ENCODE measurements at places on chromosomes 2 and 18. TPM values are rescaled to one million over a fixed set of nuclear protein-coding genes. Genes with fewer than 3 reads are reported as not detected.
A peak's percentile ranks its signal among the peaks of the same experiment; 100 is the strongest.

ACSL3 gene
- 253 TPM for total RNA-seq

ASPRV1 gene
- total RNA-seq: 2.1 TPM

ALK gene
- total RNA-seq: 4.3 TPM

ZNF24 gene
- 36.0 TPM for total RNA-seq

ZNF396 gene
- total RNA-seq: 3.2 TPM

RTKN gene
- 29.7 TPM for total RNA-seq

CIB4 gene
- not detected for total RNA-seq

TM4SF20 gene
- 1.3 TPM for total RNA-seq

TCF7L1 gene
- 3.2 TPM for total RNA-seq

CEP192 gene
- total RNA-seq: 19.2 TPM

DNA sequence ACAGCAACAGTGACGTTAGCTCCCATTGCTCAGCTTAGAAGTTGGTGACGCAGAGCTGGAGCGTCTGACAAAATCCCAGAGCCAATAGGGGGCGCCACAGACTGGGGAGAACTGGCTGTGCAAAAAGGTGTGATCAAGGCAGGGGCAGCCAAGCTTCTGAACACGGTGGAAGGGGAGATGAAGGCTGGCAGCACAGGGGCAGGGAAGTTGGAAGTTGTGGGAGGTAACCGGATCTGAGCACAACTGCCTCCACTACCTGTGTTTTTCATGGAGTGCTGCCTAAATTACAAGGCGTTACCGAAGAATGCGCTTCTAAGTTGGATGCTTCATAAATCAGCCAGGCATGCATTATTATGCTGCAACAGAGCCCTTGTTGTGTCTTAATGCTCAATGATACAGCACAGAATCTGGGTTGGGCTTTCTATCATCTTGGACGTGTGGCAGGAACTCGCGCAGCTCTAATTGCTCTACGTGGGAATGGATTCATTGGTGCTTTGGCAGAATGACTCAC lies 370.0 kb downstream of the SLC4A3 start:
- peak; percentile 84 for ATAC-seq

GRCh38 chr2:158805936-158806335 lies 10.8 kb downstream of the DAPL1 start:
- ATAC-seq: no peak

GRCh38 chr2:9385841-9386240 lies 37.5 kb downstream of the ITGB1BP1 start:
- ATAC-seq: no peak

DNA sequence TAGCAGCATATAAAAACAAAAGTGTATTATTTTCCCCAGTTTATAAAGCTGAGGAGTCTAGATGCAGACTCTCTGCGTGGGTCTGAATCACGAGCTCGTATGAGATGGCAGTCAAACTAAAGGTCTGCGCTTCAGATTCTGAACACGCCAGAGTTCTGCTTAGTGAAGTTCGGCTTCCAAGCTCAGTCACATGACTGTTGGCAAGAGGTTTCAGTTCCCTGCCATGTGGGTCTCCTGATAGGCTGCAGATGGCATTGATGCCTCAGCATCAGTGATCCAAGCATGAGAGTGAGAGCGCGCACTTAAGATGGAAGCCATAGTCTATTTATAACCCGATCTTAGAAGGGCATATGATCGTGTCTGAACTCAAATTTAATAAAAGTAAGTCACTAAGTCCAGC lies 242.8 kb upstream of the DOK6 start:
- no peak for ATAC-seq

DNA sequence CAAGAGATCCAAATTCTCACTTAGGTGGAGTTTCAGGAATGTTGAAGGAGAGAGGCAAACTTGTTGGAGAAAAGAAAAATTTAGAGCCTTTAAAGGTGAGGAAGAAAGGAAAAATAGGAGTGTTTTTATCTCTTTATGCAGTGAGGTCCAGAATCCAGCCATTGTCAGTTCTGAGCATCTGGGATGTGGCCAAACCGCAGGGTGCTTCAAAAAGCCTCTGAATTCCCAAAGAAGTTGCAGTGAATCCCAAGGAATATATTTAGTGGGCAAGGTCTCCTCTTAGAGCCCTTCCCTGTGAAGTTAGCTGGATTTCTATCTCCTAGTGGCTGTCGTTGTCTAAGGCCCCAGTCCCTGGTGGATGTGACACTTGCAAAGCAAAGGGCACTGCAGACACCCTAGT lies 51.2 kb downstream of the MTCL1 start:
- no peak for ATAC-seq

DNA sequence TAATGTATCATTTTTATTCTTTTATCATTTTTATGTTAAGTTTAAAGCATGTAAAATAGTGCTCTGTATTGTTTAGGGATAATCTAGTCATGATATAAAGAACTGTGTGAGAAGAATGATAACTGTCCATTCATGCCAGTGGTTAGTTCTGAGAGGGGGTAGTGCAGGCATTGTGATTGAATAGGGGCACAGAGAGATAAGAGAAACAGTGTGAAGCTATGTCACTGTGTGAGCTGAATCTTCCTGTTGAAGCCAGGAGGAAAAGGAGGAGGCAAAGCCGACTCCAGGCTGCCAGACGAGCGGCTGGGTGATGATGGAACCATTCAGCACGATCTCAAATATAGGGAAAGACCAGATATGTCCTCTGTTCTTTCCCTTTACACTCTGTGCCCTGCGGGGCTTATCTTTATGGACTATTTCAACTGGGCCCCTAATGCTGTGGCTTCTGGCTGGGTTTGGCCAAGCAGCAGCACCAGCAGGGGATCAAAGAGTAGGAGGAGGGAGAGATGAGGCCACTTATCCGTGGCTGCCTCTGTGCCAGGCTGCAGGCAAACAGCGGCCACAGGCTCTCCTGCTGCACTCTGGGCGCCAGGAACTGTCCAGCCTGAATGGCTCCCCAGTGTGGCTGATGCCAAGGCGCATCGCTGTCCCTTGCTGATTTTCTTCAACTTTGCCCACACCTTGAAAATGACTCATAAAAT lies 128.0 kb downstream of the SPP2 start:
- no peak for ATAC-seq

DNA sequence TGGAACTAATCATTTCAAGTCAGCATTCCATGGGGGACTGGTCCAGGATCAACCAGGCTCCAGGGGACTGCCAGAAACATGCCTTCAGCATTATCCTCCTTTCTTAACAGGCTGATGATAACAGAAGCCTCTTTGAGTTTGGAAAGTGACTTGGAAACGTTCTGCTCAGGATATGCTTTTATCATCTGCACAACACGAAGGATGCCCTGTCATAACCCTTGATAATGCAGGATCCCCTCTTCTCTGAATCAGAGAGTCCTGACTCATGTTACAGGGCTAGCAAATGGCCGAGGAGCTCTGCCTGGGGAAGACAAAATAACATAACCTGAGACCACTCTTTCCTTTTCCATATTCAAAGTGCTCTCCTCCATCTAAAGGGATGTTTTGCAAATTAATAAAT lies 6.7 kb downstream of the SCYGR3 start:
- ATAC-seq: no peak

DNA sequence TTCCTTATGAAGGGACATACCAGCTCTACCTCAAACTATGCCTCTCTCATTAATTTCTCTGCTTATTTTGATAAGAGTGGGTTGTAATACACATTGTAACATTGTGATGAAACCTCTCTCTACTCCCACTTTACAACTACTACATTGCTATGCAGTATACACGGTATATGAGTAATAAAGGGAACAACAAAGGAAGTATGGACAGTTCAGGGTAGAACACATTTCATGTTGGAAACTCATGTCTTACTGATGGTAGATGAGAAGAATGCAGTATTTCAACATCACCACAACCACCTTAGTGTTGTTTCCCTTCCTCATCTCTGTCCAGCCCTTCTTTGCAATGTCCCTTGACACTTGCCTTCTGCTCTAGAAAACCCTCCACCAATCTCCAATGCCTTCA lies 515.9 kb upstream of the CELF4 start:
- ATAC-seq: no peak

- no peak for ATAC-seq
Observed at GRCh38 chr2:158934170-158934569, 34.3 kb upstream of the TANC1 start.

- no peak for ATAC-seq
Observed at GRCh38 chr2:222293660-222294630, 4.9 kb downstream of the PAX3 start.

GRCh38 chr2:88597168-88597567 lies 30.1 kb downstream of the EIF2AK3 start:
- no peak for ATAC-seq

GRCh38 chr2:38876407-38876806 lies 631 bp downstream of the MORN2 start:
- no peak for ATAC-seq

DNA sequence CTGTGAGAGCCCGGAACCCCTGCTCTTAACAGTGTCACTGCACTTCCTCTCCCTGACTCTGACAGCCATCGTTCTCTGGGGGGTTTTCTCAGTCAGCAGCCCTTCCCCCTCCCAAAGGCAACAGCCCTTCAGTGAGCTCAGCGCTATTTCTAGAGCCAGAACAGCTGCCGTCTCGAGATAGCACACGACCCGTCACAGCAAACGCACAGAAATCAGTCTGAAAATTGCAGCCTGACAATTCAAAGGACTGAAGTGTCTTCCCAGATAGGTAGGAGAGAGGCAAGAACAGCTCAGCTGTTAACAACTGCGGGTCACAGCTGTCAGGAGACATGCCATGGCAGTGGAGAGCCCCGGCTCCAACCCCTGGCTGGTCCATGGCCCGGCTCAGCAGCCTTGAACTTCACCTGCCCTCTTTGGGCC lies 45.4 kb downstream of the ST8SIA5 start:
- ATAC-seq: peak; percentile 33

- ATAC-seq: no peak
Observed at GRCh38 chr2:23387221-23387550, 2.2 kb downstream of the KLHL29 start.

GRCh38 chr2:239895116-239895515 lies 130.0 kb downstream of the NDUFA10 start:
- ATAC-seq: no peak

- no peak for ATAC-seq
Observed at GRCh38 chr2:219702796-219703545, 75.5 kb downstream of the SLC4A3 start.

DNA sequence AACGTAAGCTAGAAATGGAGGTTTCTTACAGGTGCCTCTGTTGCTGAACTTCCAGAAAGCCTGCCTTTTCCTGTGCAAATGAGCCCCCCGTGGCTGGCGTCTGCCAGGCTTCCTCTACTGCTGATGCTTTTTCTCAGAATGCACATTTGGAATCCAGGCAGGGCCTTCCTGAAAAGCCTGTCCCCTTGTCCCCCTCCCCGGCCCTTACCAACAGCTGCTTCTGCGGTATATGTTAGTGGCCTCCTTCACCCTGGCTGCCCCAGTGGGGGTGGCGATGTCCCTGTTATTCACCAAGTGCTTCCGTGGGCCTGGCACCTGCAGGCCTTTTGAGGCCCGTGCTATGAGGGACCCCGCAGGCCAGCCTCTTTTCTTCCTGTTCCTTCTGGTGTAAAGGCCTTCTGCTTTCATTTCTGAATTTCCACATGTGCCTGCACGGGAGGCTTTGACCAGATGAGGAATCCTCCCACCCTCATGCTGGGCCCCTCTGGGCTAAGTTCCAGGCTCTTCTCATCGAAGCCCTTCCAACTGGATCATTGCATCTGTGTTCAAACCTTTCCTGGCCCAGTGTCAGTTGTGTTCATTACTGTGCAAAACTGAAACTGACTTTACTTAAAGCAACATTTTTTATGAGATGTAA lies 10.4 kb downstream of the CNDP2 start:
- ATAC-seq: no peak

DNA sequence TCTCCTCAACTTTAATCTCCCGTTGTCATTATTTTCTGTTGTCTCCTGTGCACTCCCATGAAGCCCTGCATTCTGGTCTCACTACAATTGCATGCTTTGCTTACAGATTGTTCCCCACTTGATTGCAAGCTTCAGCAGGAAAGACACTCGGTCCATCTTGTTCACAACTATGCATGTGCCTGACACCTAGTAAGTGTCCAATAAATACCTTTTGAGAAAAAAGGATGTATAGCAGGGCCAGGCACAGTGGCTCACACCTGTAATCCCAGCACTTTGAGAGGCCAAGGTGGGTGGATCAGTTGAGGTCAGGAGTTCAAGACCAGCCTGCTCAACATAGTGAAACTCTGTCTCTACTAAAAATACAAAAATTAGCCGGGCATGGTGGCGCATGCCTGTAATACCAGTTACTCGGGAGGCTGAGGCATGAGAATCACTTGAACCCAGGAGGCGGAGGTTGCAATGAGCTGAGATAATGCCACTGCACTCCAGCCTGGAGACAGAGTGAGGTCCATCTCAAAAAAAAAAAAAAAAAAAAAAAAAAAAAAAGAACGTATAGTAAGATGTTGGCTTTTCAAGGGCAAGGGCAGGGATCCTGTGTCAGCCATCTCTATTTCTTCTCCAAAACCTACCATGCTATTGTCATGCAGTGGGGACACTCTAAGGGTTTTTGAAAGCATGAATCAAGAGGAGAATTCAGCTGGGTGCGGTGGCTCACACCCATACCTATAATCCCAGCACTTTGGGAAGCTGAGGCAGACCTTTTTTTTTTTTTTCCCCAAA lies 338.3 kb downstream of the MYCN start:
- ATAC-seq: no peak

DNA sequence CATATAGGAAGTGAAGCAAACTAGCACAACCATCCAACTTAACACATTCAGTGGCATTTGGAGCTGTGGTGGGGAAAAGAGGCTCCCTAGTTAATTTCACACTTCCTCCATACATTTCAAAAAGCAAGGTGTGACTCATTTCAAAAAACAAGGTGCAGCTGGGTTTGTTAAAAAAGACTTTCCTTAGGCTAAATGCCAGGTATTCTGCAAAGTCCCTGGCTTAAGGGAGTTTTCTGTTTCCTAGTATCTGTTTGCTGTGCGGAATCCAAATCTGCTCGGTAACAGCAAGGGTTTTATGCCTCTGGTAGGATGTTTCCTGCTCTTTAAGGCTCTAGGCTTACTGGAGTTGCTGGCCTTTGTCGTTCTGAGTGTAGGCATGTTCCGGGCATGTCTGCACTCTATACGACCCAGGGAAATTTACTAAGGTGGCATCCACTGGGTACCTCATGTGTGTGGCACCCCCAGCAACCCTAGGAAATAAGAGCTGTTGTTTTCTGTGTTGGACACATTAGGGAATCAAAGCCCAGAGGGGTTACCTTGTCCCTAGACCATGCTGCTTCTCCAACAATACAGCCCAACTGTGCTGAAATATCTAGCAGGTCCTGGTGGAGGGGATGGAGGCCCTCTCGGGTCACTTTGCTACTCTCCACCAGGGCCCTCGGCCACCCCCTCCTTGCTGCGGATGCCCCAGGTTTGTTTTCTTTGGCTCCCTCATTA lies 634 bp upstream of the MSGN1 start:
- ATAC-seq: no peak

GRCh38 chr2:205852457-205852856 lies 170.2 kb downstream of the NRP2 start:
- ATAC-seq: no peak

DNA sequence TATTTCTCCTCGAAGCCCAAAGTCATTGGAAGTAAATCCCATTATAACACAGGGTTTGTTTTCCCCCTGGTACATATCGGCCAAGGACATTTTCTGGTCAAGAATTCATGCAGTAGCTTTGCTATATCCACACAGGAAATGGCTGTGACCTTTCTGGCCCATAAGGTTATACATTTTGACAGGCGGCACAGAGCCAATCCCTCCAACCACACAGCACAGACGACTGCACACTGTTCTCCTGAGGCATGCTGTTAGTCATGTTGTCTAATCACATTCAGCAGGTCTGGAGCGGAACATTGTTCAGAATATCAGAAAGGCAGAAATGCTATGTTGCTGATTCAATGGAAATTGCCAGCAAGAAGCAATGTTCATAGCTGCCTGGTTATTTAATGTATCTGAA lies 742.3 kb upstream of the SLC8A1 start:
- ATAC-seq: peak; percentile 100

GRCh38 chr2:45839508-45840251 lies 188.2 kb downstream of the PRKCE start:
- ATAC-seq: no peak

- peak; percentile 79 for ATAC-seq
Observed at GRCh38 chr18:3511980-3512379, 62.0 kb downstream of the TGIF1 start.

Measured in motor neuron (in vitro differentiated cells).